ENCODE measurements at places on chromosomes 6 and 20.

DNA sequence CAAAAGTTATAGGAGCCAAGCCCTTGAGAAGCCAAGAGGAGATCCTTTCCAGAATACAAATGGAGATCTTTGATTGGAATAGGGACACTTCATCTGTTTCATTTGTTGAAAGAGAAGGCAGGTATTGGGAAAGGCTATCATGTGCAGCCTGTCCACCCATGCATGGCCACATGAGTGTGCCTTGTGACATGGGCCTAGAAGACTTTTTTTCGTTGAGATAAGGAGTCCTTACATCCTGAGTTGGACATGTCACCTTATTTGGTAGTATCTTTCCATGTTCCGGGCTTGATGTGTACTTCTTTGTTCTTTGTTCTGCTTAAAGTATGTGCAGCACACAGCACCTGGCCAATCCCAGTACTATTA, 42.1 kb upstream of the SYNCRIP start:
- DNase-seq, result no peak

DNA sequence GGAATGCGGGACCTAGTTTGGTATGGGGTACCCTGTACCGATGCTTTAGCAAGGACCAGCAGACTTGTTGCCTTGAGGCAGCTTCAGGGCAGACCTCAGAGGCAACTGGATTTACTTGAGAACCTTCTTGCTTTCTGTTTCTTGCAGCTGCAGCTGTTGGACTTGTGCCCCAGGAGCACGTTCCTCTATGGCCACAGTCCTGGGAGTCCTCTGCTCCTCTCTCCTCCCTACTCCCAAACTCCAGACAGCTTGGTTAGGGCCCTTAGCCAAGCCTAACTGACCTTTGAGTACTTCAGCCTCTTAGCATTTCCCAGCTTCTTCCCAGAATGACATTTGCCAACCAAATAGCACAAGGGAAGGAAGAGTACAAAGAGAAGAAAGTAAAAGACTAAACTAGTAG, 34.7 kb downstream of the GHRH start:
- no peak for DNase-seq

DNA sequence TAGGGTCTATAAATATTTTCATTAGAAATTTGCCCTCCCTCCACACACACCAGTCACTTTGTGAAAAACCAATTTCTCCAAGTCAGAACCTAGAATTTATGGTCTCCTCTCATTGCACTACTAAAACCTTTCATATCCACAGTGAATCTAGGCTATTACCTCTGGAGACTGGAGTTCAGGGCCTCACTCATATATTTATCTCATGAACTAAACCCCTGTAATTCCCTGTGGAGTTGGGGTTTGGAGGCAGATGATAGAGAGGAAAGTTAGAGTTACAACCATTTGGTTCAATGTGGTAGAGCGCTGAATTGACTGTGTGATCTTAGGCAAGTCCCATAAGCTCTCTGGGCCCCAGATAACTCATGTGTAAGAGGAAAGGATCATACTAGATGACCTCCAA, 18.2 kb upstream of the CEP85L start:
- no peak for DNase-seq

- DNase-seq, result no peak
Measured at GRCh38 chr6:131130554-131130940, 4.7 kb upstream of the AKAP7 start.

- DNase-seq, result no peak
Measured at GRCh38 chr6:168200571-168201134, 118.9 kb downstream of the DACT2 start.

GRCh38 chr20:13809855-13810254, 25.0 kb downstream of the NDUFAF5 start:
- no peak for DNase-seq

DNA sequence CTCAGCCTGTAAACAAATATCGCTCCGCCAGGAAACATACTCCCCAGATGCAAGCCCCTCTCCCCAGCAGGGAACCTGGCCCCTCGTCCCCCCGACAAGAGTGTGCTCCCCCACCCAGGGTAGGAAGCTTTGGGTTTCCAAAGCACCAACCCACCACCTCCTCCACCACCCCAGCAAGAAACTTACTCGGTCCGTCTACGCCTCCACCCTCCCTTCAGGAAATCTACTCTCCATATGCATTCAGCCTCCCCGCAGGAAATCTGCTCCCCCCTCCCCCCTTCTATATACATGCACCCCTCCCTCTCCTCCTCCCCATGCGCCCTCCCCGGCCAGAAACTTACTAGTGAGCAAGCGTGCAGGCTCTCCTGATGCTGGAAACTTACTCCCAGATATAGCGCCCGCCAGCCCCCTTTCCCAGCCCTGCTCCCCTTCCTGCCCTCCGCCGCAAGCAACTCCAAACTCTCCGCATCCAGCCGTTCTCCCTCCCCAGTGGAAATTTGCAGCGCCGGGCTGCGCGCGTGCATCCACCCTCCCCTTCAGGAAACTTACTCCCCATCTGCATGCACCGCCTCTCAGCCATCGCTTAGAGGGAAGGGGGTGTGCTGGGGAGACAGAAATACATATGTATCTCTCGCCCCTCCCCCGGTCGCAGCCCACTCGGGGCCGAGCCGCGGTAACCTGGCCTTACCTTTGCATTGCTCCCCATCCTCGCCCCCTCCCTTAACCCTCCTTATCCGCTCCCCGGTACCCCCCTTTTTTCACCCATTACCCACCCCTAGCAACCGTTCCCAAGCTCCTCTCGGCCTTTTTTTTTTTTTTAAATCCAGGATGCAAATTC, at the start of gene TRERF1:
TSS of gene TRERF1 (minus strand) at position 594 of the 838 bp plus-strand sequence. CDS start 182,336 bp downstream, outside the sequence.
- DNase-seq, result peak; percentile 61

DNA sequence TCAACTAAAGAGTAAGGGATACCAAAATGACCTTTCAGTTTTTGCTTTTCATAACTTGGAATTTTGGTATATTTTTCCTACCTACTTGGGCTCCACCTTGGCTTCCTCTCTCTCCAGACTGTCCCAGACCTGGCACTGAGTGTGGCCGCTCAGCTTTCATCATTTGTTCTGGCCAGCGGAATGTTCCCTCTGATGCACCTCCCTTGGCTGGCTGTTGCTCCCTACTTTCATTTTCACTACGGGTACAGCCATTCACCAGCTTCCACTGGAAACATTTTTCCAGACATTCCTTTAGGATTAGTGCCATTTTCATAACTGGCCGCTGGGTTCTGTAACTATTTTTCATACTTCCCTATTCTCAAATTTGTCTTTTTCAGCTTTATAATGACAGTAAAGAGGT, 487.4 kb downstream of the TENT5A start:
- no peak for DNase-seq

DNA sequence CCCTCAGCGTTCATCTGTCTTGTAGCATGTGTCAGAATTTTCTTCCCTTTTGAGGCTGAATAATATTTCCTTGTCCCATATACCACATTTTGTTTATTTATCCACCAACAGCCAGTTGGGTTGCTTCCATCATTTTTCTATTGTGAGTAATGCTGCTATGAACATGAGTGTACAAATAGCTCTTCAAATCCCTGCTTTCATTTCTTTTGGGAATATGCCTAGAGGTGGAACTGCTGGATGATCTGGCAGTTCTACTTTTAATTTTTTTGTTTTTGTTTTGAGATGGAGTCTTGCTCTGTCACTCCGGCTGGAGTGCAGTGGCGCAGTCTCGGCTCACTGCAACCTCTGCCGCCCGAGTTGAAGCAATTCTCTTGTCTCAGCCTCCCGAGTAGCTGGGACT, 64.7 kb downstream of the SASH1 start:
- DNase-seq, result no peak

GRCh38 chr20:49571553-49571835, 3.6 kb upstream of the PTGIS start:
- DNase-seq, result no peak

GRCh38 chr20:44768256-44768655, 22.6 kb downstream of the KCNK15 start:
- DNase-seq, result peak; percentile 32

- no peak for DNase-seq
Measured at GRCh38 chr6:56288347-56288746, 41.0 kb upstream of the COL21A1 start.

DNA sequence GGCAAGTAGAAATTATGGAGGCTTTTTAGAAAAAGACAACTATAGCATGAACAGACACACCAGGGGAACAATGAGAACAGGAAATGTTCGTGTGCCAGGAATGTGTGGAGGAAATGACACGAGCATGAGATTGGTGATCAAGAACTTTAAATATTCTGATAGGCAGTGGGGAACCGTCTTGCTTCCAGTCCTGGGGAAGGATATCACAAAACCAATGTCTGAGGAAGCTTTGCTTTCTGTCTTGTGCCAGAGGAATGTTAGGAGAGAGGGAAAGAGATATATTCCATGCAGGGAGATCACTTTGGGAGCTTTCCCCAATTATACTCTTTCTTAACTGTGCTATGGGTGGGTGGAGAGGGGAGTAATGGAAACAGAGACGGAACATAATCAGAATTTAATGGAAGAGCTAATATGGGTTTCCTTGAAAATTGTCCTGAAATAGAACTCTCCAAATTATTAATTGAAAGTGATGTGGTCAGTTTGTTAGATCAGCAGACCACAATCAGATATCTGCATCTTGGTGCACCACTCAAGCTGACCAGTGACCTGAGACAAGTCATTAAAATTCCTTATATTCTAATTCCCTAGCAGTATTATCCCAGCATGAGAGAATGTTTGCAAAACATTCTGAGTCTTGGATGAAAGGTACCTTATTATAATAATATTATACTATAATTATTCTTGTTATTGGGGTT, 178.2 kb downstream of the SOX4 start:
- no peak for DNase-seq

GRCh38 chr6:19851241-19852089, 14.3 kb downstream of the ID4 start:
- DNase-seq, result peak; percentile 46

GRCh38 chr6:38259736-38260135, 380.0 kb downstream of the BTBD9 start:
- no peak for DNase-seq

DNA sequence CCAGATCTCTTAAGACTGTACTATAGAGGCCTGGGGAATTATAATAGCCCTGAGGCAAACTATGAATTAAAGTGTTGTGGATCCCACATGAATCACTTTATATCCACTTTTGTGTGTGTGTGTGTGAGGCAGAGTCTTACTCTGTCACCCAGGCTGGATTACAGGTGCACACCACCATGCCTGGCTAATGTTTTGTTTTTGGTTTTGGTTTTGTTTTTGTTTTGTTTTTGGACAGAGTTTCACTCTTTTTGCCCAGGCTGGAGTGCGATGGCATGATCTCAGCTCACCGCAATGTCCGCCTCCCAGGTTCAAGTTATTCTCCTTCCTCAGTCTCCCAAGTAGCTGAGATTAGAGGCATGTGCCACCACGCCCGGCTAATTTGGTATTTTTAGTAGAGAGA, 32.2 kb upstream of the MICB start:
- DNase-seq, result no peak

GRCh38 chr6:134176264-134176975, 124.0 kb upstream of the SLC2A12 start:
- peak; percentile 74 for DNase-seq

- no peak for DNase-seq
Measured at GRCh38 chr6:170294813-170295509, 4.1 kb upstream of the DLL1 start.

DNA sequence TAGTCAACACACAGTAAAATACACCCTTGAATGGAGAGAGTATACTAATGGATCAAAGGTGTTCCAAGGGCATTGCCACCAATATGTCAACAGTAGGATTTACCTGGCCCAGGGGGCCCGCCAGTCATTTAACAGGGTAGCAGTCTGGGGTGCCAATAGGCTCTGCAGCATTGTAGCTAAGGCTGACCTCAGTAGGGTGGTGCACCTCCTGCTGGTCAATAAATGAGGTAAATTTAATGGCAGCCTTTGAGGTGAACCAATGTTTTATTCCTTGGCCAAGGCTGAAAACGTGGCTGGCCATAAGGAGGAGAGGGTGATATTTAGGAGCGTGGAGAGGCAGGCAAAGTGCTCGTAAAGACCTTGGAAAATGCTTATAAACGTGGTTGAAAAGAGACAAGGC, 147.2 kb downstream of the RPS12 start:
- no peak for DNase-seq

GRCh38 chr20:51298141-51298749, 244.3 kb downstream of the NFATC2 start:
- DNase-seq, result no peak

Measured in head of caudate nucleus (tissue), 42 donors.